ENCODE measurements at places on chromosomes 11 and 22.

DNA sequence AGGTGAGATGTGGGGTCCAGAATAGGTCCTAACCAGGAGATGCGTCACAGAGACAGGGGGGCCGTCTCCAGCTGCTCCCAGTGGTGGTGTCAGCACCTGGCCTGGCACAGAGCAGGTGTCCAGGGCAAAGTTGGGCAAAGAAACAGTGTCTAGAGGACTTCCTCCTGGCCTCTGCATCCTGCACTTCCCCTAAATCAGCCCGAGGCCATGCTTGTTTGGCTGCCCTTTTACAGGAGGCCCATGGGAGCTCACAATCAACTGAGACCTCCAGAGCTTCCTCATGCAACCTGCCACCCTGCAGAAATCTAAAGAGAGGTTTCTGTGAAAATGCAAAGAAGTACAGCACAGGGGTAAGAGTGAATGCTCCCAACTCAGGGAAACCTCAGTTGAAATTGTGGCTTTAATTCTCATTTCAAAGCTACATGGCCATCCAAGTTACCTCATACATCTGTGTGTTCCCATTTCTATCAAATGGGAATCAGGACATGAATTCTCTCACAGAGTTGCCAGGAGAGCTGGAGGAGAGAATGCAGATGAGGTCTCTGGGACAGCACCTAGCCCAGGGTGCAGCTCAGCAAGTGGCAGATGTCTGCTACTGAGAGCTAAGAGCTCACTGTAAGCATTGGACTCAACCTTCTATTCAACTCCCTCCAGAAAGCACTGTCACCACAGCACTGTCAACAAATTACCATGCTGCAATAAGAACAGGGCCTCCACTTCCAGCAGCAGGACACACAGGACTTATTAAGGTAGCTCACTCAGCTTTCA, 32.6 kb downstream of the TCIRG1 start:
- H3K4me1 ChIP-seq, result no peaks in the 10 kb centered on the region
- no peak for DNase-seq
- no peaks in the 10 kb centered on the region for H3K27me3 ChIP-seq
- no peak overlapping the region for H3K4me3 ChIP-seq

GRCh38 chr11:38718049-38718448, 2120.0 kb upstream of the RAG2 start:
- H3K4me3 ChIP-seq, result no peak overlapping the region
- H3K27me3 ChIP-seq, result no peaks in the 10 kb centered on the region
- H3K4me1 ChIP-seq, result no peaks in the 10 kb centered on the region
- DNase-seq, result peak; percentile 28
- no peaks in the 10 kb centered on the region for H3K36me3 ChIP-seq

DNA sequence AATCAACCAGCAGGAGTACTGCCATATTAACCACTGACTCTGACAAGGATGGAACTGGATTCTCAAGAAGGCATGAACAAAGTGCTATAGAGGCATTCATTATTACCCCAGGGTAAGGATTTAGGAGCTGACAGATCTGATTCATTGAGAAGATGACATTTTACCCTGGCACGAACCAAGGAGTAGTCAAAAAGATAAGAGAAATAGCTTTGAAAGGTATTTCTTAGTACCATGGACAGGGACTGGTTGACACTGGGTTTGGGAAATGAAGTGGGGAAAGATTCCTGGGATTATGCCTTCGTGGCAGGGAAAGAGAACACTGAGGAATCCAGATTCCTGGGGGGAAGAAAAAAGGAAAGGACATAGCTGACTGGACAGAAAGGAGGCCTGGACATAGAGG, 5.1 kb upstream of the SAAL1 start:
- H3K36me3 ChIP-seq, result no peaks in the 10 kb centered on the region
- H3K27ac ChIP-seq, result no peak overlapping the region
- no peak for DNase-seq
- H3K4me1 ChIP-seq, result no peaks in the 10 kb centered on the region
- peaks cover 6% of the 10 kb centered on the region for H3K27me3 ChIP-seq
- H3K4me3 ChIP-seq, result no peak overlapping the region

DNA sequence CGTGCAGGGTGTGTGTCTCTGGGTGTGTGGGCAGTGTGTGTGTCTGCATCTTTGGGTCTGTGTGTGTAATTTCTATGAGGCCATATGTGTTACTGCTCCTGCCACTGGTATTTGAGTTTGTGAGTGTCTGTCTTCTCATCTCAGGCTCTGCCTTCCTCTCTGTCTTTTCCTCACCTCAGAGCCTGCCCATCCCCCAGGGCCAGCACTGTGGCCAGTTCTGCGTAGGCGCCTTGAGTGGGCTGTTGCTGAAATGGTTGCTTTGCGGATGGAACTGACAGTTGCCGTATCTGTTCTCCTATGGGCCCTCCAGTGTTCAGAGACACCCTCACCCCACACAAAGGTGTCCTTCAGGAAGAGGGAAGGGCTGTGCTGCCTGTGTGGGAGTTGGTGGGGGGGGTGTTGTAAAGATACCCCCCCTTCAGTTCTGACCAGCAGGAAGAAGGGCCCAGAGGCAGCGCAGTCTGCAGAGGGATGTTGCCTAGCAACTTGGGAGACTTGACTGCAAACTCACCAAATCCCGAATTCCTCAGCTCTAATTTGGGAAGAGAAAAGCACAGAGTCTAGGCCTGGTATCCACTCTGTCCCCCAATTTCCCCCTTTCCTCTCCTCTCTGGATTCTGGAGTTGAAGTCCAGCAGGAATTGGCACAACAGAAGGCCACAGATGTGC, 2.0 kb upstream of the NRGN start:
- no peak for DNase-seq
- no peak overlapping the region for H3K4me3 ChIP-seq
- H3K36me3 ChIP-seq, result no peaks in the 10 kb centered on the region

DNA sequence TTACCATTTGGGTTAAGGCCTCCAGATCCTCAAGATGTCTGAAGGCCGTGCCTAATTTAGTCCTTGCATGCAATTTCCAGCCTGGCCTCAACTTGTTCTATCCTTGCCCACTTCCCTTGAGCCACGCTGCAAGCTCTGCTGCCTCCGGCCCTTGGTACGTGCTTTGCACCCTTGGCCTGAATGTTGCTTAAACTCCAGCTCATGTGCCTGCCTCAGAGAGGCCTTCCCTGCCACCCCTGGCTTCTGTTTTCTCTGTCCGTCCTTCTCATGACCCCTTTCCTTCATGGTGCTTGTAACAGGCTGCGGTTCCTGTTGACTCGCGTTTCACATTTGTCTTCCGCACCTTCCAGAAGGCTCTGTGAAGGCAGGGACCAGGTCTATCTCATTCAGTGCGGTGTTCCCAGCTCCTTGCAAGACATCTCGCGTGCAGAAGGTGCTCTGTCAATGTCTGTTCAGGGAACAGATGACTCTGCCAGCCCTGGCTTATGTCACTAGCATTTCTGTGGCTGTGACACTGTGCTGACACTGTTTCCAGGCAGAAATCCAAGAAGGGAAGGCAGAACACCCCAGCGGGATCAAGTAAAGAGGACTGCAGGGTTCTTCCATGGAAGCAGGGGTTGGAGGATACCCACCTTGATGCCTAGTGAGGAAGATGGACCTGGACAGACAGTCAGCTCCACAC, 61.8 kb downstream of the FBLN1 start:
- H3K4me3 ChIP-seq, result no peak overlapping the region
- H3K27ac ChIP-seq, result no peak overlapping the region
- H3K4me1 ChIP-seq, result no peaks in the 10 kb centered on the region
- no peak for DNase-seq

DNA sequence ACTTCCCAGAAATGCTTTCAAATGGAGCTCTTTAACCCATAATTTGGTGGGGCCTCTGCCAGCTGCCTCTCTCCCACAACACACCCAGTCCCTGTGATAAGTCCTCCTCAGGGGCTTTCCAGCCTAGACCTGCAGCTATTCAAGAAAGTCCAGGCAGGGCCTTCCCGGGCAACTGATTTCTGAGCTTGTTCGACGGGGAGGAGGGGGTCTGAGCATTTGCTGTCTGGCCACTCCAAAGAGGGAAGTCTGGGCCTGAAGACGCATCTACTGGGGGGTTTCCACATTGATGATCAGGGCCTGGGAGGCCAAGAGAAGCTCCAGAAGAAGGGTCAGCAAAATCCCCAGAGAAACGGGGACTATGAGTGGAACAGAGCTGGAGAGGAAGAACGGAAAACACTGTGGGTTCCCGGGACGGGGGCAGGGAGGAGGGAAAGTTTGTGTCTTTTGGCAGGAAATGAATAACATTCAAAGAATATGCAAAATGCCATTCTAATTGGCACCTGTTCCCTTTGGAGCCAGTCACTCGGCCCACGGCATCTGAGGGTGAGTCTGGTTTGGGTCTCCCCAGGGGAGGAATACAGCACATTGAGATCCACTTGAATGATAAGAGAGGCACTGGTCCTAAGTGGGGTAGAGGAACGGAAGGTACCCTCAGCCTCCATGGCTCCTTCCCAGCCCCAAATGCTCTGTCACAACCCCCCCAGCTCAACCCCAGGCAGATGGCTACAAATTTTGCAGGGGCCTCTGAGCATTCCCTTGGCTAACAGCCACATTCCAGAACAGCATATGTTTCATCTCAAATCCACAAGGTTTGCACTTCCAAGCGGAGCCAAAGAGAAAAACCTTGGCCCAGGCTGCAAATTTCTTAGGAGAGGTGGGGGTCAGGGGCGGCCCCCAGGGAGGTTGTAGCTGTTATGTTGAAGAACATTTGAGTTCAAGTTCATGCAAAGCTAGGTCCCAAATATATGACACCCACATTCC, 72.0 kb downstream of the RPUSD4 start:
- peaks cover 37% of the 10 kb centered on the region for H3K27me3 ChIP-seq
- peaks cover 16% of the 10 kb centered on the region for H3K4me1 ChIP-seq
- peak; percentile 68 for DNase-seq
- no peaks in the 10 kb centered on the region for H3K36me3 ChIP-seq

DNA sequence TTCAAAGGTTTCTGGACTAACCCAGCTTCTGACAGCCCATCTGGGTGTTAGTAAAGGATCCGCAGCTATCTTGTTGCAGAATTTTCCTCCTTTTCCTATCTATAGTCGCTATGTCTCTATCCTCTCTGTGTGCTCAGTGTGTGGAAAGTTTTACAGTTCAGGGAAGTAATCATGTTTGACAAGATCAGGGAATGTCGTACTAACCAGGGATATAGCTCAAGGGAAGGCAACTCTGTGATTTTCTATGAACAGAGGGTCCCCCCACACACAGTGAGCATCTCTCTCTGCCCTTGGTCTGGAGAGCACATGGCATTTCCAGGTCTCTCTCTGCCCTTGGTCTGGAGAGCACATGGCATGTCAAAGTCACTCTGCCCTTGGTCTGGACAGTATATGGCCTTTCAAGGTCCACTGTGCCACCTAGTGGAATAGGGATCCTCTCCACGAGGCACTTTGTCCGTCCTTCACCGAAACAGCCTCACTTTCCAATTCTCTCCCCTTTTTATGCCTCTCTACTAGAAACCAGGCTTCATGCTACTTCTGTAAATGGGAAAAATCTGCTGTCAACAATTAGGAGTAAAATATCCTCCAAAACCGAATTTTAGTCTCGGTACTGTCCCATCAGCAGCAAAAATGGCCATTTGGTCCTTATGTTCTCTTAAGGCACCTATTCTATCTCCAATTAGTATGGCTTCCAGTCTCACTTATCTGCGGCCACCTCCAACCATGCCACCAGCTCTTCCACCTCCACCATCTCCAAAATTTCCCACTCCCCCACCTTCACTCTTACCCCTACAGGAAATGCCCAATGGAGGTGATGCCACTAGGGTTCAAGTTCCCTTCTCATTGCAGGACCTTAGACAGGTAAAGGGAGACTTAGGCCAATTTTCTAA, 88.7 kb downstream of the IGLL5 start:
- no peaks in the 10 kb centered on the region for H3K4me1 ChIP-seq
- H3K27me3 ChIP-seq, result no peaks in the 10 kb centered on the region
- no peak for DNase-seq
- no peak overlapping the region for H3K27ac ChIP-seq

- no peaks in the 10 kb centered on the region for H3K4me1 ChIP-seq
- H3K36me3 ChIP-seq, result no peaks in the 10 kb centered on the region
- no peak overlapping the region for H3K4me3 ChIP-seq
- H3K27me3 ChIP-seq, result no peaks in the 10 kb centered on the region
These were observed 2423.4 kb downstream of the LRRC4C start for GRCh38 chr11:39036021-39036420.

- H3K27ac ChIP-seq, result no peak overlapping the region
- H3K4me1 ChIP-seq, result peaks cover 14% of the 10 kb centered on the region
- H3K27me3 ChIP-seq, result peaks cover 15% of the 10 kb centered on the region
- H3K4me3 ChIP-seq, result no peak overlapping the region
- no peak for DNase-seq
- H3K36me3 ChIP-seq, result no peaks in the 10 kb centered on the region
These were observed 41.8 kb downstream of the GALNT18 start for GRCh38 chr11:11580012-11580411.

- H3K4me1 ChIP-seq, result no peaks in the 10 kb centered on the region
- no peaks in the 10 kb centered on the region for H3K27me3 ChIP-seq
- DNase-seq, result no peak
- H3K36me3 ChIP-seq, result no peaks in the 10 kb centered on the region
- no peak overlapping the region for H3K4me3 ChIP-seq
These were observed 504.6 kb downstream of the BRD1 start for GRCh38 chr22:49322861-49323622.

- no peaks in the 10 kb centered on the region for H3K27me3 ChIP-seq
- no peak overlapping the region for H3K27ac ChIP-seq
- no peak overlapping the region for H3K4me3 ChIP-seq
- no peaks in the 10 kb centered on the region for H3K4me1 ChIP-seq
These were observed 106.7 kb upstream of the ZC3H12C start for GRCh38 chr11:109986488-109986887.

GRCh38 chr11:128579798-128580504, 7.4 kb downstream of the ETS1 start:
- H3K4me3 ChIP-seq, result no peak overlapping the region
- no peak for DNase-seq
- H3K27me3 ChIP-seq, result peaks cover 5% of the 10 kb centered on the region
- H3K27ac ChIP-seq, result no peak overlapping the region
- H3K36me3 ChIP-seq, result no peaks in the 10 kb centered on the region

DNA sequence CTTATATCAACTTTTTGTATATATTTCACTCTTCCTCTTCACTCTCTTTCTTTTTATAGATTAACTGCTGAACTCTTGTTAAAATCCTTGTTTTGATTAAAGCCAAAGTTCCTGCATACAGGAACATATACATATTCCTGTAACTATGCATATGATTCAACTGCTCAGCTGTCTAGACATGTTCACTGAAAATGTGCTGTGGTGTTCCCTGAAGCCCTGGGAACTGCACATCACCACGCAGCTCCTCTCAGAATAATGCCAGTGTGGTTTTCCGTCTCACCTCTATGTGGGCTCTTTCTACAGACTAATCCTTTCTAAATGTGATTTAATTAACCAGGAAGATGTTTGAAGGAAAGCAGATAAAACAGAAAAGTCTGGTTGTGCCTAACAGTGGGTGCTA, 25.6 kb upstream of the MMP12 start:
- H3K27ac ChIP-seq, result no peak overlapping the region
- H3K4me1 ChIP-seq, result no peaks in the 10 kb centered on the region
- no peak overlapping the region for H3K4me3 ChIP-seq
- H3K27me3 ChIP-seq, result no peaks in the 10 kb centered on the region
- H3K36me3 ChIP-seq, result no peaks in the 10 kb centered on the region

- no peak overlapping the region for H3K27ac ChIP-seq
- no peak for DNase-seq
- no peaks in the 10 kb centered on the region for H3K36me3 ChIP-seq
- H3K4me1 ChIP-seq, result peaks cover 12% of the 10 kb centered on the region
These were observed 41.9 kb downstream of the TOLLIP start for GRCh38 chr11:1267441-1268100.

All from astrocyte (in vitro differentiated cells and primary cell).